Panc1 (cell line): ENCODE measurements at places on chromosomes 5 and 9. TPM values are rescaled to one million over a fixed set of nuclear protein-coding genes. Genes with fewer than 3 reads are reported as not detected.

Gene DOCK2
- total RNA-seq, result 1.4 TPM

- DNase-seq, result no peak
These were observed 415.2 kb upstream of the TRPC7 start for GRCh38 chr5:136780518-136780917.

DNA sequence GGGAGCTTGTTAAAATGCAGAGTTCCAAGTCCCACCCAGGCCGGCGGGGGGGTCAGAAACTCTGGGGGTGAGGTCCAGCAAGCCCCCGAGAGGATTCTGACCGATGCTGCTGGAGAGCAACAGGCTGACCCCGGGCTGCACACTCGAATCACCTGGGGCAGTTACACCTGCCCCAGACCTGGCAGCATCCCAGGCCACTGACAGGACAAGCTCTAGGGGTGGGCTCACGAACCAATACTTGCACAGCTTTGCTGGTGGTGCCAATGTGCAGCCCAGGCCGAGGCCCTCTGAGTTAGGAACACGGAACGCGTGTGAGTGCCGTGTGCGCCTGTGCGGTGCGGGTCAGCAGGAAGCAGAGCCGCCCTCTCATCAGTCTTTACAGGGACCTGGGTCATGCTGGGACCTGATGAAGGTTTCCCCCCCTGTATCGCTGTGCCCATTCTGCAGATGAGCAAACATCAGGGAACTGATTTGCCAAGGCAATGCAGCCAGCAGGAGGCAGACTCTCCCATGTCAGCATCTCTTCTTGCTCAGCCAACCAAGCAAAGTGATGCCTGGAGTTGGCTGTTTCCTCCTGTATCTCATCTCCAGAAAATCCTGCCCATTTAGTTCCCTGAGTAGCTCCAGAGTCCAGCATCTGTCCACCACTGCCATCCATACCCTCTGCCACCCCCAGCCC is 16.3 kb downstream of the FAM163B start:
- DNase-seq, result no peak

Gene AGGF1
- 23.1 TPM for total RNA-seq

GRCh38 chr9:38347271-38347671 is 45.2 kb upstream of the ALDH1B1 start:
- no peak for DNase-seq

Gene MOB3B
- total RNA-seq, result 0.03 TPM

DNA sequence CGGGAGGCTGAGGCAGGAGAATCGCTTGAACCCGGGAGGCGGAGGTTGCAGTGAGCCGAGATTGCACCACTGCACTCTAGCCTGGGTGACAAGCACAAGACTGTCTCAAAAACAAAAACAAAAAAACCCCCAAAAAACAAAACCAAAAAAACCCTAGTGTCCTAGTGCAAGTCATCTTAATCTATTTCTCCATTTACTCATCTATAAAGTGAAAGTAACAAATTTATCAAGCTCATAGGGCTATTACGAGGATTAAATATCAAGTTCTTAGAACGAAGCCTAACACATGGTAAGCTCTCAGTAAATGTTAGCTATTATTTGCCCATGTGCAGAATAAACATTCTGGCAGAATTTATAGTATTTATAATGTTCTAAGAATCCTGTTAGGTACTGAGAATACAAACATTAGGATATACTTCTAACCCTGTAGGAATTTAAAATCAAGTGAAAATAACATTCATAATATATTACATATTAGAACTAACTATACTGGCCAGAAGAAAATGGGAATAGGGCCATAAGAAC is 45.0 kb downstream of the GOLPH3 start:
- DNase-seq, result no peak

GRCh38 chr5:58202941-58203444 is 256.9 kb downstream of the PLK2 start:
- no peak for DNase-seq

GRCh38 chr5:123611406-123611709 is 99.4 kb downstream of the CSNK1G3 start:
- no peak for DNase-seq

- no peak for DNase-seq
These were observed 13.6 kb downstream of the NNT start for GRCh38 chr5:43616535-43616934.

Gene CCIN
- total RNA-seq, result 0.13 TPM

GRCh38 chr9:129696944-129697655 is 31.7 kb downstream of the PRRX2 start:
- no peak for DNase-seq

Gene NRG2
- 20.2 TPM for total RNA-seq

- DNase-seq, result no peak
These were observed 97.2 kb upstream of the NREP start for GRCh38 chr5:111854186-111854585.

DNA sequence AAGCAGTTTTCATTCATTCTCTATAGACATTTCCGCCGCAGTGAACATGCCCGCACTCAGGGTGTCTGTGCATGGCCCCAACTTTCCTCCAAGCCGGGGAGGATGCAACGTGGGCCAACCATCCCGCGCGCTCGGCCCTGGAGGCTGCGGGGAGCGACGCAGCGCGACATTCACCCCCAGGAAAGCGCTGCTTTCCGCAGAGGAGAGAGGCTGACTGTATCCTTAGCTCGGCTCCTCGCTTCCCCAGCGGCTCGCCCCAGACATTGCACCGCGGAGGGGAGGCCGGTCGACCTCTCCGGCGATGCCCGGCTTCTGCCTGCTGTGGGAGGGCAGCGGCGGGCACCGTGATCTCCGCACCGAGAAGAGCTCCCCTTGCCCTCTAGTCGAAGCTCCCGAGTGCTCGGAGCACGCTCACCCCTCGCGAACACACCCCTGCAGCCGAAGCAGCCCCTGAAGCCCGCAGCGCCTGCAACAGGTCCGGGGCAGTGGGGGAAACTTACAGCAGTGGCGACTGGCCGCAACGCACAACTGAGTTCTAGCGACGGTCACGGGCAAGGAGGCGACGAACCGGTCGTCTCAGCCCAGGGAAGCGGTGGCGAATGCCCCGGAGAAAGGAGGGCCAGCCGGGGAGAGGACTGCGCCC is 600 bp downstream of the ENC1 start:
- no peak for DNase-seq

DNA sequence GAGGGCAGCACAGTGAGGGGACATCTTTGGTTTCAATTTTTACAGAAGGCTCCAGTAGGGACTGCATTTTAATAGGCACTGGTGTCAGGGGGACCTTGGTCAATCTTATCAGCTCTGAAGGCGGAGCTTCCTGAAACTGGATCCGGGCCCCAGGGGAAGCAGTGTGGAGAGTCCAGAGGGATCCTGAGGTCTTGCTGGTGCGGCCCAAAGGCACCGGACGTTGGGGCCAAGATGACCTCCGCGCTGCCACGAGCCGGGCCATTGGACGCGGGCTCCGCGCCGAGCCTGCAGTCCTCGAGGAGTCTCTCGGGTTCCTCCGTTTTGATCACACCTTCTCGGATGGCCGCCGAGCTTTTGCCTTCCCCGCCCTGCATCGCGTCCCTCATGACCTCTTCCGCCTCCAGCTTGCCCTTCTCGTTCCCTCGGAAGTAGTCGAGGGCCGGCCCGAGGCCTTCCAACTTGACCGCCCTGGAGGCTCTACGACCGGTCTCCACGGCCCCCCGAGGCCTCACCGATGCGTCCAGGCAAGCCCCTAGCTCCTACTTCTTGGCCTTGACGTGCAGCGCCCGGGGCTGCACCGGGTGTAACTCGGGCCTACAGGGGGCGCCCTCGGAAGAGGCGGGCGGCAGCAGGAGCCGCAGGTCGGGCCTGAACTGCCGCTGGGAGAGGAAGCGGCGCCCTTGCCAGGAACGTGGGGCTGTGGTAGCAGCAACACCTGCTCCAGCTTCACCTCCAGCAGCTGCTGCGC is 18.8 kb downstream of the C5orf52 start:
- DNase-seq, result no peak

- no peak for DNase-seq
These were observed 161.1 kb upstream of the FST start for GRCh38 chr5:53319315-53319714.

DNA sequence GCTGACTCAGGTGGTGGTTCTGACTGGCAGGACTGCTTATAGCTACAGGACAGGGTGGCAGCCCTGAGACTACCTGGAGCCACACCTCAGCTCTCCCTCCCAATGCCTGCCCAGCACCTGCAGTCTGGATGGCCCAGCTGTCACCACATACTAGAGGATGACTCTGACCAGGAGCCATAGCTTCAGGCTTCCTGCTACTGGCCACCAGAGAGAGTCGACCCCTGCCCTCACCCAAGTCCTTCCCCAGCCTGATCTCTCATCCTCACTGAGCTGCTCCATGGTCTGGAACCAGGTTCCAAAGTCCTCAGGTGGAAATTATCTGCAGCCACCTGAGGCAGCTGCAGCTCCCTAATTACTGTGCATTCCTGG is 25.6 kb upstream of the TDRD7 start:
- no peak for DNase-seq

DNA sequence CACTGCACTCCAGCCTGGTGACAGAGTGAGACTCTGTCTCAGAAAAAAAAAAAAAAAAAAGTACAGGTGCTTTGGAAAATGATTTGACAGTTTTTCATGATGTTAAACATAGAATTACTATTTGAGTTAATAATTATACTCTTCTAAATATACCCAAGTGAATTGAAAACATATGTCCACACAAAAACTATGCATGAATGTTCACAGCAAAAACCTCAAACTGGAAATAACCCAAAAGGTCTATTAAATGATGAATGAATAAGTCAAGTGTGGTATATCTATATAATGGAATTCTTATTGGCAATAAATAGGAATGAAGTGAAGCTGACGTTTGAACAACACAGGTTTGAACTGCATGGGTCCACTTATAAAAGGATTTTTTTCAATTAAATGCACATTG is 207.2 kb upstream of the DAB2 start:
- no peak for DNase-seq

Gene FBP1
- 0.36 TPM for total RNA-seq

- no peak for DNase-seq
These were observed 1817.2 kb upstream of the CDH9 start for GRCh38 chr5:28855626-28856025.

Gene PCDHGA8
- 0.18 TPM for total RNA-seq

- DNase-seq, result no peak
These were observed 24.7 kb upstream of the TNFSF8 start for GRCh38 chr9:114954956-114955582.

Gene ARHGEF39
- total RNA-seq, result 34.0 TPM

- no peak for DNase-seq
These were observed 52.6 kb upstream of the FANCC start for GRCh38 chr9:95370064-95370463.

Gene OR1L6
- total RNA-seq, result not detected

Gene NRARP
- total RNA-seq, result 16.9 TPM

- no peak for DNase-seq
These were observed 142.9 kb downstream of the PLK2 start for GRCh38 chr5:58317009-58317408.

Gene IL33
- total RNA-seq, result not detected

DNA sequence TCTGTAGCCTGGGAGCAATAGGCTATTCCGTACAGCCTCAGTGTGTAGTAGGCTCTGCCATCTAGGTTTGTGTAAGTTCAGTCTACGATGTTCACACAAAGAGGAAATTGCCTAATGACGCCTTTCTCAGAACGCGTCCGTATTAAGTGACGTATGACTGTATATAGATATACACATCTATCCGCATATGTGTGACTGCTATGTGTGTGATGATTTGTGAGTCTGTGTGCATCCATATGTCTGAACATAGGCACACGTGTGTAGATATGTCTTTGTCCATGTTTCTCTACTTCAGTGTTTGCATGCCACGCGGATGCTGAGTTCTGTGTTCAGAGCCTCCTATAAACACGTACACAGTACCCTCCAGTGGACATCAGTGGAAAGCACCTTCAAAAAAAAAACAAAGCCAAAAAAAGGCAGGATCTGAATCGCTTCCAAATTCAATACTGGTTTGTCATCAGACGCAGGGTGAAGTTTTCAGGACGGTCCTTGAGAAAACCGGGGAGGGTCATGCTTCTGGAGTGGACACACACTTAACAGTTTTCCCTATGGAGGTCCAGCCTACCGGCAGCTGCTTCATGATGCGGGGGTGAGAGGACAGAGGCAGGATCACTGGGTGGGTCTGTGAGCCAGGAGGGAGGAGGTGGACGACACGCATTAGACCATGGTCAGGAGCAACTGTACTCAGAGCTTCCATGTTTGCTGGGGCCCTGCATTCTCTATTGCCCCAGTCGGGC is 29.5 kb upstream of the ALDH1B1 start:
- DNase-seq, result peak; percentile 36

Gene PNPLA7
- 3.9 TPM for total RNA-seq

DNA sequence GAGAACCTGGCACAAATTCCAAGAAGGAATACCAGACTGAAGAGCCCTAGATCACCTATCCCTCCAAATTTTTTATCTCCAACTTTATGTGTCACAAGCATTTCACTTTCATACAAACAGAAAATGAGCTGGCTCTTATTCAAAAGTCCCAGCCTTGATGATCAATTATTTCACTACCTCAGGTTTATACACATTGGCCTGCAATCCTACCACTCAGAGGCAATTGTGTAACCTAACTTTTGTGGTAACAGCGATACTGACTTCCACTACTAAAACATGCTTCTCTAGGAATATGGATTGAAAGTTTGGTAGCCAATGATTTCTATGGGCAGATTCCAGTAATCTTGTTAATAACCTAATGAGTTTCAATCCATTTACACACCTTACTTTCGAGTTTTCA is 10.5 kb downstream of the RNF38 start:
- DNase-seq, result no peak

Gene RETREG1
- 0.74 TPM for total RNA-seq

GRCh38 chr9:121280715-121281613 is 13.0 kb downstream of the GSN start:
- no peak for DNase-seq

Gene DNAI1
- 2.2 TPM for total RNA-seq

DNA sequence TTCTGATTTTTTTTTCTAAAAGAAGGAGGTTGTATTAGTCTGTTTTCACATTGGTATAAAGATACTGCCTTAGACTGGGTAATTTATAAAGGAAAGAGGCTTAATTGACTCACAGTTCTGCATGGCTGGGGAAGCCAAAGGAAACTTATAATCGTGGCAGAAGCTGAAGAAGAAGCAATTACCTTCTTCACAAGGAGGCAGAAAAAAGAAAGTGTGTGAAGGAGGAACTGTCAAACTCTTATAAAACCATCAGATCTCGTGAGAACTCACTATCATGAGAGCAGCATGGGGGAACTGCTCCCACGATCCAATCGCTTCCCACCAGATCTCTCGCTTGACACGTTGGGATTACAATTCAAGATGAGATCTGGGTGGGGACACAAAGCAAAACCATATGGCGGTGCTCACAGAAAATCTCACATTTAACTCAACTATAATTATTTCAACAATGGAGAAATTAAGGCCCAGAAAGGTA is 27.1 kb downstream of the DPYSL3 start:
- no peak for DNase-seq

- peak; percentile 90 for DNase-seq
These were observed 411.9 kb upstream of the ARRDC3 start for GRCh38 chr5:91794856-91795548.

Gene MYMK
- not detected for total RNA-seq

GRCh38 chr9:91516777-91517176 is 93.1 kb upstream of the NFIL3 start:
- no peak for DNase-seq

DNA sequence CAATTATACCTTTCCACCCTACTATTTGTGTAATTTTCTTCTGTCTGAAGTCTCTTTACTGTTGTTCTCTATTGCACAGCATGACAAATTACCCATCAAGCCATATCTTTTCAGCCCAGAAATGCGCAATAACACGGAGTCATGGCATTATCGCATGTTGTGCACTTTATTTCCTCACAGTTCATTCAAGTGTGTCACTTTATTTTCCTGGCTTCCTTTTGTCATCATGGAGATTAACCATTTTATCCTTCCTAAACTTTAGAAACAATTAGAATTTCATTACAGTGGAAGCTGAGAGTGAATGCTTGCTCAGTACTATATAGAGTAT is 41.3 kb upstream of the MEF2C start:
- no peak for DNase-seq

- DNase-seq, result no peak
These were observed 2.9 kb upstream of the CAVIN4 start for GRCh38 chr9:100575006-100575405.
